ENCODE measurements at places on chromosomes 13 and 19. TPM values are rescaled to one million over a fixed set of nuclear protein-coding genes. Genes with fewer than 3 reads are reported as not detected.

The NLRP5 gene
- total RNA-seq = not detected

The OR7C2 gene
- total RNA-seq = not detected

The CHST8 gene
- total RNA-seq = not detected

The COG6 gene
- total RNA-seq = 42.4 TPM

The TMEM38A gene
- 7.6 TPM for total RNA-seq

The PABPC3 gene
- not detected for total RNA-seq

The HCST gene
- total RNA-seq = 4.5 TPM

DNA sequence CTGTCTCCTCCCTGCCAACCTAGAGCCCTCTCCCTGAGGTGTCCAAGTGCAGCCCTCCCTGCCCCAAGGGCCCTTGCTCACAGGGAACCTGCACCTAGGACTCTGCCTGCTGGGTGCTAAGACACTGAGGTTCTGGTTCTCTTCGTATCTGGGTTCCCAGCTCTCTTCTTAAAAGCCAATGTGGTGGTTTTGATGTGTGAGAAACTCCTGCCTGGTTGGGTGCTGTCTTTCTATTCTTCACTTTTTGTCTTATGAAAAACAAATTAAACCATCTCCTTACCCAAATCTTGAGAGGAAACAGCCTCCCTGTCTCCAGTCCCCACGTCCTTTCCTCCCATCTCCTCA lies 4.3 kb upstream of the KMT2B start:
- no peak for DNase-seq

Data from thoracic aorta (tissue), 2 donors.